Naive thymus-derived CD8-positive, alpha-beta T cell (primary cell): ENCODE measurements at places on chromosomes 6 and 20.

GRCh38 chr20:1478566-1478965 is 11.9 kb upstream of the NSFL1C start:
- DNase-seq = no peak

DNA sequence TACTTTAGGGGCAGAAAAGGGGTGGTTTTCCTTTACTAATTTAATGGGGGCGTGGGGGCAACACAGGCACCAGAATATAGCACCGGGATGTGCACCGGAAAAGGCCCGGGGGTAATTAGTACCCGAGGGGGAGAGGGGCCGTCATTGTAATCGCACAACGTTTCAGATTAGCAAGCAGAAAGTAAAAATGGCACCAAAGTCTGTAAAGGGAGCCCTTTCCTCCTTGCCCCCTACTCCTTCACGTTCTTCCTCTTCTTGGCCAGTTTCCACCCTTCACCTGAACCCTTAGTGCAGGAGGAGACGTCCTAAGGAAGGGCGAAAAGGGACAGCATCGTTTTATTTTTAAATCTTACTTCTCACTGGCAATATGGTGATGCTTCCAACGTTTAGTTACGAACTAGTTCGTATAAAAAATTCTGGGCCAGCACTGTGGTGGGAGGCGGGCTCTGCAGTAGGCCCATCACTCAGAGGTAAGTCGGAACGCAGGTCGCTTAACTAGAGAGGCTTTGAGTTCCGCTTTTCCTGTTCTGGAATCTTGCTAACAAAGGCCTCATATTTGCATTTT is 742 bp upstream of the CEP85L start:
- DNase-seq = no peak

- DNase-seq = no peak
Measured at GRCh38 chr6:134400941-134401340, 83.0 kb upstream of the SGK1 start.

GRCh38 chr6:25717866-25718740 is 36.4 kb upstream of the SLC17A4 start:
- no peak for DNase-seq

DNA sequence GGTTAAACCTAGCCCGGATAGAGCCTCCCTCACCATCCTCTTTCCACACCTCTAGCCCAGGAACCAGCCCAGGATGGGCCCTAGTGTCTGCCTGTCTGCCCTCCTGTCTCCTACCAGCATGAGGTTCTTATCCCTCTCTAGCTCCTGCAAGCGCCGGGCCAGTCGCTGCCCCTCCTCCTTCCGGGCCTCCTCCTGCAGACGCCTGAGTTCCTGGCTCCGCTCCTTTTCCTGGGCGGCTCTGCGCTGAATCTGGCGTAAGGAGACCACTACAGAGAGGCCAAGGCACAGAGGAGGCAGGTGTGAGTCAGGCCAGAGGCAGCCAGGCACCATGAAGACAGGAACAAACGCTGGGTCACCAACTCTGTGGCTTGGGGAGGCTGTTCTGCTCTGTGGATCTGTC is 4.3 kb upstream of the PSORS1C2 start:
- no peak for DNase-seq

GRCh38 chr20:49485563-49485962 is 3.1 kb upstream of the KCNB1 start:
- DNase-seq = no peak
